ENCODE measurements at places on chromosomes 13 and 19.

DNA sequence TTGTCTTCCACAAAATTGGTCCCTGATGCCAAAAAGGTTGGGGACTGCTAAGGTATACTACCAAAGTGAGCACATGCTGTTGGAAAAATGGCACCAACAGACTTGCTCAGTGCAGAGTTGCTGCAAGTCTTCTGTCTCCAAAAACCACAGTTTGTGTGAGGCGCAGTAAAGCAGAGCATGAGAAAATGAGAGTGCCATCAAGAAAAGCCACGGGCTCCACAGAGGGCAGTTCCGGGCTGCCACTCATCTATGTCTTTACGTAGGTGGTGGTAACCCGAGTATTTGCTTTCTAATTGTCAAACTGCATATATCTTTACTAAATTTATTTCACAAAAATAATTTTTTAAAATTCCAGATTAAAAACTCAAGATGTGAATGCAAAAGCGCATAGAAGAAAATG, 123.8 kb downstream of the RNF17 start:
- no peak for DNase-seq

DNA sequence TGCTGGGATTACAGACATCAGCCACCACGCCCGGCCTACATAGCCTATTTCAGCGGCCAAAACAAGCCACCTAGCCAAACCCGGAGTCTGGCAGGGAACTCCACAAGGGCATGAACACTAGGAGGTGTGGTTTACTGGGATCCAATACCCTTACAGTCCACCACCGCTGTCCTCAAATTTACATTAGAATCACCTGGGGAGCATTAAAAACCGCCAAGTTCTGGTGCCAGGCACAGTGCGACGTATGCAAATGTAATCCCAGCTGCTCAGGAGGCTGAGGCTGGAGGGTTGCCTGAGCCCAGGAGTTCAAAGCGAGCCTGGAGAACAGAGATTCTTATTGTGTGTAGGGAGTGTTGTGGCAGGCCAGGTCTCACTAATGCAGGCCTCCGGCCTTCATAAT, 4.2 kb upstream of the AP1M1 start:
- no peak for DNase-seq

DNA sequence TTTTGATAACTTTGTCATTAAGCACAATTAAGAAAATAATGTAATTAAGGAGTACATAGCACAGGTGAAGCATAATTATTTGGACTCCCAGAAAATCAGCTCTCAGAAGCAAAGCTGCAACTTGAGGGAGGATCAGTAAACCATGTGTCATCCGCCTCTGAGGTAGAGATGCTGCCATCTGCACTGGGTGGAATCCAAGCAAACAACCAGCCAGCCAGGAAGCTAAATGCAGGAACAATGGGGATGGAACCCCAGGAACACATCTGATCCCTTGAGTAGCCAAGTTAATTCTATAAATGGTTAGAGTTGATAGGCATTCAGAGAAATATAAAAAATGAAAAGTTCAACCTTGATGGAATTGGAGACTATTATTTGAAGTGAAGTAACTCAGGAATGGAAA, 520.2 kb downstream of the RFC3 start:
- no peak for DNase-seq

DNA sequence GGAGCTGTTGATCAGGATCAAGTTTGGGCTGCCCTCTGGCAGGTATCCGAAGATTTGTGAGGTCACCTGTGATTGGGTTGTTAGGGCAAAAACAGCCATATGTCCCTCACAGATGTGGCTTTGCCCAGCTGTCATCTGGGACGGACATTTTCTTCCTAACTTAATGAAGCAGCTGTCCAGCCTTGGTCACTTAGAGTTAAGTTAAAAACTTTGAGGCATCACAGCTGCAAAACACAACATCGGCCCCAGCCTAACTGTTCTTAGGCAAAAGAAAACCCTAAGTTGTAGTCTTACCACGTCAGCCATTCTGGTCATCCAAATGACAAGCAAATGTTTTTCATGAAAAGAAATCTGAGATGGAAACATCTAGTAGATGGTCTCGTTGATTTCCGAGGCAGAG, 318.4 kb downstream of the DCLK1 start:
- no peak for DNase-seq

DNA sequence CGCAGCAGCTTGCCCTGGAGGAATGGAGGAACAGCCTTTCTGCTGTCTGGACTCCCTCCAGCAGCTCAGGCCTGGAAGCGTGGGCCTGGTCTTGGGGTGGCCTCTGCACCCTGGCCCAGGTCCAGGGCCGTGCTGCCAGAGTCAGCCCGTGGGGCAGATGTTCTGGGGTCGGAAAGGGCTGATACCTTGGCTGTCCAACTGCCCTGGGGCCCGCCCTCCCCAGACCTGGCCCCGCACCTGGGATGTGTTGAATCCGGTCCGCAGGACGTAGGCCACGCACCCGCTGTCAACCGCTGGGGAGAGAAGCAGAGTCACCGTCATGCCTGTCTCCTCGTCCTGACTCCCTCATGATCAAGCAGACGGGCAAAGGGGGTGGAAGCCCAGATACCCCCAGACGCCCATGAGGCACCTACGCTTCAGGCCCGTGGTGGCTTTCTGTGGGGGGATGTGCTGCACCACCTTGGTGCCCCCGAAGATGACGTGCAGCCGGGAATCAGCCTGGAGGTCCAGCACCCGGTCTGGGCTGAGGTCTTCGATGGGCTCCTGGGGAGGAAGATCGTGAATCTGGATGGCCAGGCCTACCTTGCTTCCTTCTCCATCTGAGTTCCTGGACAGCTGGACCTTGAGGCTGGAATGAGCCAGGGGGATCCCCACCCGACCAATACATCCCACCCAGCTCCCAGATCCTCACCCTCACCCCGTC, 7.7 kb downstream of the ATP13A1 start:
- no peak for DNase-seq

GRCh38 chr19:40147338-40147692, 43.9 kb upstream of the MAP3K10 start:
- DNase-seq: no peak

DNA sequence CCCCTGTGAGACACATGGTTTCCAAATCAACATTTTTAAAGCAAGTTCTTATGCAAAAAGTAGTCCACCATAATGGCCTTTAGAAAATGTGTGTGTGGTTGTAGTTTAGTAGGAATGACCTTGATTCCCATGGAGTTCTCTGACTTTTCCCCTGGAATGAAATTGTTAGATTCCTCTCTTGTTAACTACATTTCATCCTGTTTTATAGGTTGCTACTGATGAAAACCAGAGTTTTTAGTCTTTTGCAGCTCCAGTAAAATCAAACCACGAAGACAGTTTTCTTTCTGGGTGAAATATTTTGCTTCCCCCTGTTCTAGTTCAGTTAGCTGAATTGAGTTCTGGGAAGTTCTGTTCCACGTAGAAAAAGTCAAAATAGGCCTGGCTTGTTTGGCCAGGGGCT, 107.7 kb downstream of the RAB20 start:
- DNase-seq: no peak

- peak; percentile 38 for DNase-seq
Measured at GRCh38 chr13:49499889-49500660, 4.3 kb downstream of the PHF11 start.

GRCh38 chr19:18775586-18776287, 15.4 kb downstream of the COMP start:
- DNase-seq: no peak

- DNase-seq: no peak
Measured at GRCh38 chr13:59061621-59062020, 1102.1 kb downstream of the DIAPH3 start.

DNA sequence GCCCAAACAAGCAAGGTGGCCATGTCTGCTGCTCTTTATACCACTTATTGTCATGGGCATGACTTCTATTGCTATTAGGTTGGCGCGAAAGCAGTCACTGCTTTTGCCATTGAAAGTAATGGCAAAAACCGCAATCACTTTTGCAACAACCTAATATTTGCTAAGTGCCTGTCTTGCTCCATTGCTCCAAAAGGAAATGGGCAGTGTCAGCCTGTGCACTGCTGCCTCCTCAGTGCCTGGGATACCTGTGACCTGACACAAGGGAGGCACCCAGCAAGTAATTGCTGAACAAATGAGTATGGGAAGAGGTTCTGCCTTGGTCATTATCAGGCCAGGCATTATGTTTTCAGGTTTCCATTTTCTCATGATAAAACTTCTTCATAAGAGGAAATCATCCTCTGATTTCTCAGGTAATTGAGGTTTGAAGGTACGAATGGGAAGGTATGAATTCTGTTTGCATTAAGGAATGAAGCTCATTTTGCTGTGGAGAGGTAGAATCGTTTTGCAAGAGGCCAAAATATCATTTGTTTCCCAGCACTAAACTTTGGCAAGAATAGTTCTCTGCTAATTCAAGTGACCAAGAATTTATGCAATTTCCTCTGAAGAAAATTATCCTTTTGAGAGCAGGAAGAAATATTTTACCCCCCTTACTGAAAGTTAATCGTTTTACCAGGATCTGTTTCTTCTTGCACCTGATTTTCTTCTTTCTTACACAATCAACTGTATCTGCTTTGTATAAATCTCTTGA, 128.4 kb upstream of the SPRY2 start:
- DNase-seq: no peak

- DNase-seq: no peak
Measured at GRCh38 chr13:31022288-31022895, 89.9 kb downstream of the TEX26 start.

- no peak for DNase-seq
Measured at GRCh38 chr19:49094505-49095482, 9.5 kb downstream of the SNRNP70 start.

- no peak for DNase-seq
Measured at GRCh38 chr13:21688056-21688455, 17.2 kb downstream of the FGF9 start.

DNA sequence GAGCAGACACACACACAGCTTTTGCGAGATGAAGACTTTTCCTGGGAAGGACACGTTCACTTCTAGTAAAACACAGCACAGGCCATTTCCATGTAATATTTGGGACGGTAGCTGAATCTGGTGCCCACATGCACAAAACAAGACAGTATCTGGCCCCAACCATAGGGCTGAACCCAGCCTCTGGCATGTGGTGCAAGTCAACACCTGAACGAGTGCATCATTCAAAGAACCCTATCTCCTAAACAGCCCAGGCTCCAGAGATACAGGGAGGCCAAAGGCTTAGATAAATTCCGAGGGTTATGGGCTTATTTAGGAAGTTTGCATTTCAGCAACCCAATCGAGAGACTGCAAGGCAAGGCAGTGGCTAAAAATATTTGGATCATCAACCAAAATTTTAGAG, 2.7 kb upstream of the TFDP1 start:
- DNase-seq: no peak

GRCh38 chr19:18339723-18340122, 675 bp upstream of the PGPEP1 start:
- no peak for DNase-seq

- no peak for DNase-seq
Measured at GRCh38 chr19:15161028-15161984, 39.5 kb downstream of the NOTCH3 start.

DNA sequence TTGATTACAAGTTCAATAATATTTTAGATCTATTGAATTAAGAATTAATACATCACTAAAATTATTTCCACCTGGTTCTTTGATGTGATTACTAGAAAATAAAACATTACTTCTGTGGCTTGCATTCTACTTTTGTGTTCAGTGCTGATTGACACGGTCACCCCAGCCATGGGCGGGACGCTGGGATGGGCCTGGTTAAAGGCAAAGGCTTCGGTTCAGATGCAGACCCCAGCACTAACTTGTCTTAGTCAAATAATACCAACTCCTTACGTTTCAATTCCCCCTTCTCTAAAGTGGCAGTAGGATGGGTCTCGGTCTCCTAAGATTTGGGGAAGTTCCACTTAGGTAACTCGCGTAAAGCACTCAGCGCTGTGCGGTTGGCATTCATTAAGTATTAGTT, 144.9 kb downstream of the URI1 start:
- no peak for DNase-seq

DNA sequence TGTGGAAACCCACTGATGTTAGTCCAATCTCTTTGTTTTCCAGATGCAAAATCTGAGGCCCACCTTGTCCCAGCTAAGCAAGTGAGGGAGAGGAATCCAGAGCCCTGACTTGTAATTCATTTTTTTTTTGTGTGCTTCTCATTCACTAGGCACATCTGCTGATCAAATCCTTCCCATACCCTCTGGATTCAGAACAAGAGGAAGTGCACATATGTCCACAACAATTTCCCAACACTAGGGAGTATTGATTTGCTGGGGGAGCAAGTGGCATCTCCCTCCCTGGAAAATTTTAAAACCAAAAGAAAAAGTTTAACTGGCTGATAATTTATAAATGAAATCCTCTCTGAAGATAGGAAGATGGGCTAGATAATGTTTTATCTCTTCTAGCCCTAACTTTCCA, 94.6 kb upstream of the RFC3 start:
- no peak for DNase-seq

DNA sequence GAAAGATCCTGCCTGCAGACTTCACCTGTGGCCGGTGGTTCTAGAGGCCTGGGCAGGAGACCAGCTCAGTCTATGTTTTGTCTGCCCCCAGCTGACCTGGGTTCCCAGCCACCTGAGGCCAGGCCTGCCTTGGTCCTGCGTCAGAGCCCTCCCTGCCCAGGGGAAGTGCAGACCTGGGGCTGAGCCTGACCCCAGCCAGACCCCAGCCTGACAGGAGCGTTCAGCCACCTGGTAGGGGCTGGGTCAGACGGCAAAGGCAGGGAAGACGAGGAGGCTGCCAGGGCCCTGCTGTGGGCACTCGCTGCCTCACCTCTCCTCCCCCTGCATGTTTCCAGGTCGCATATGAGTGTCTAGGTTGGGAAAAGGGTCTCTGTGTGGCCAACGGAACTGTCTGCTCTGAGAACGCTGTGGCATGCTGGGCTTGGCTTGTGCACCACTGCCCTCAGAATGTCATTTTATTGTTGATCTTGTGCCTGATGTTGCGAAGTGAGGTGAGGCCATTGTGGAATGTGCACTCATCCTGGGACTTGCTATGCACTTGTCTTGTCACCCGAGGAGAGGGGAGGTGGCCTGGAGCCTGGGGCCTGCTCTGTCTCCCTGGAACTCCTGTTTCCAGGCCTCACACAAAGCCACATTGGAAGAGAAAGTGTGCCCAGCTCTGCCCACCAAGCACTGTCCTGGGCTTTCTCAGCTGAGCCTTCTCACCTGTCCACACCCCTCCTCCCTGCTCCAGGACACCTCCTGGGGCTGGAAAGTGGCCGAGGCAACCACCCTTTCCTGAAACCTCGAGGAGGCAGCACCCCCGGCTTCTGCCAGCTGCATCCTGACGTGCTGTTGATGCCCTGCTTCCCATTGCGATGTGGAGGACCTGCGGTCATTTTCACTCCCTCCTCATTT, 15.2 kb upstream of the MCF2L start:
- DNase-seq: no peak

DNA sequence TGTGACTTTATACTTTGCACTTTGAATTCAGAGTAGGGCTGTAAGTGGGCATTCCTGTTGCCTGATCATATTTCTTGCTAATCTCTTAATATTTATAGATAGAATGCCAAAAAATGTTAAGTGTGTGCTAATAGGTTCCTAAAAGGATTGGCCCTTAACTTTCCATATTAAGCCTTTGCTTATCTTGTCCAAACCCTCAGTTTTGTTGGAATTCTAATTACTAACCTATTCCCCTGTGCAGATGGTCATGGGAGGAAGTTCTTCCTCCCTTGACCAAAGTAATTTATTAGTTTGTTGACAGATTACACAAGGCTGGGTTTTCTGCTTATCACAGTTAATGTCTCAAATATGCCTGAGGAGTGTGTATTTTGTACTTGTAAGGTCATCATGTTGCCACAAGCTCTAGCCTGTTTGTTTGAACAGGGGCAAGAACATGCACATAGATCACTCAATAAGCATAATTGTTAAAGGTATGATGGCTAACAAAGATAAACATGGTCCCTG, 541.1 kb upstream of the SPRY2 start:
- DNase-seq: no peak

- DNase-seq: no peak
Measured at GRCh38 chr13:63554157-63554556, 2138.5 kb upstream of the PCDH20 start.

Data from activated CD4-positive, alpha-beta T cell treated with anti-CD3 and anti-CD28 coated beads, Interleukin-2, Interleukin-4, amounts not matched to agents 100 ng/mL and 50 ng/mL, durations not matched to agents 16 hours and 8 hours (primary cell).